Stimulated activated CD4-positive, alpha-beta T cell treated with anti-CD3 and anti-CD28 coated beads, TNF-alpha, amount 100 ng/mL, for 24 hours (primary cell): ENCODE measurements at places on chromosomes 13 and 19.

GRCh38 chr19:2755448-2755705 lies 15.6 kb upstream of the SLC39A3 start:
- no peak for DNase-seq

DNA sequence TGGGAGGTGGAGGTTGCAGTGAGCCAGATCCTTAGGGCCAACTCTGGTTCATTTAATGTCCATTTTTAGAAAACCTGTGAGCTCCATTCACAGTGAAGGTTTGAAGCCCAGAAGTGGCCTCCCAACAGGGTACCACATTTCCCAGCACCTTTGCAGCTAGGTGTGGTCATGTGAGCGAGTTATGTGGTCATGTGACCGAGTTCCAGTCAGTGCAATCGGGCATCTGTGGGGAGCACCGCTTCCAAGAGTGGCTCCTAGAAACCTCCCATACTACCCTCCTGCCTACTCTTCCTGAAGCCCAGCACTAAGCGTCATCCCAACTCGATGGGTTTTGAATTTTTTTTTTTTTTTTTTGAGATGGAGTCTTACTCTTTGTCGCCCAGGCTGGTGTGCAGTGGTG lies 663 bp upstream of the PLA2G4C start:
- no peak for DNase-seq

DNA sequence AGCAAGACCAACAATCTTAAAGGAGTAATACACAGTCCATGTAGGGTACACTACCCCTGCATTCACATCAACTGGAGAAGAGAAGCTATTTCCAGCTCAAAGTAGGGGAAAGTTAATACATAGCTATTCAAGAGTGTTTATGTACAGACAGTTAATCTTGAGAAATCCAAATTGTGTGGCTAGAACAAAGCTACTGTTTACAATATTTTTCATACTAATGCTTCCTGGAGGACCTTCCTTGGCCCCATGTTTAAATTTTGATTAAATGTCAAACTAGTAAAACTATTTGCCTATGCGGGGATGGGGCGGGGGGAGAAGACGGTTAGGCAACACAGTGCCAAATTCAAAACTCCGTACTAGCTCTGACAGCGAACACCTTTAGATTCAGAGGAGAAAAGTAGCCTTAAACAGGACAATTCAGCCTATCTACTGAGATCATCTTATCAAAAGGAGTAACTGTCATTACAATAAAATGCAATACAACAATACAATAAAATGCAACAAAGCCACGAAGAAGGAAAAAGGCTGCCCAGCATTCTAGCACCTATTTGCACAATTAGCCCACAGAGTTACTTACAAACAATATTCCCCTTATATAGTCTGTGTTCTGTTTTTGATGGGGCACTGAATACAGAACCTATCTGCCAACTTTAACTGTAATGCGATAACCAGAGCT lies 29.1 kb downstream of the BRD4 start:
- DNase-seq = no peak

GRCh38 chr13:105541565-105541964 lies 993.9 kb downstream of the EFNB2 start:
- no peak for DNase-seq

- no peak for DNase-seq
Measured at GRCh38 chr13:35927567-35928021, 203.6 kb downstream of the DCLK1 start.

GRCh38 chr19:54186934-54187381 lies 2.4 kb downstream of the MBOAT7 start:
- no peak for DNase-seq

- DNase-seq = no peak
Measured at GRCh38 chr13:72405441-72405840, 322.0 kb downstream of the MZT1 start.

GRCh38 chr19:13210339-13210775 lies 60.1 kb downstream of the IER2 start:
- DNase-seq = no peak

GRCh38 chr13:95411428-95412040 lies 110.3 kb upstream of the ABCC4 start:
- no peak for DNase-seq

DNA sequence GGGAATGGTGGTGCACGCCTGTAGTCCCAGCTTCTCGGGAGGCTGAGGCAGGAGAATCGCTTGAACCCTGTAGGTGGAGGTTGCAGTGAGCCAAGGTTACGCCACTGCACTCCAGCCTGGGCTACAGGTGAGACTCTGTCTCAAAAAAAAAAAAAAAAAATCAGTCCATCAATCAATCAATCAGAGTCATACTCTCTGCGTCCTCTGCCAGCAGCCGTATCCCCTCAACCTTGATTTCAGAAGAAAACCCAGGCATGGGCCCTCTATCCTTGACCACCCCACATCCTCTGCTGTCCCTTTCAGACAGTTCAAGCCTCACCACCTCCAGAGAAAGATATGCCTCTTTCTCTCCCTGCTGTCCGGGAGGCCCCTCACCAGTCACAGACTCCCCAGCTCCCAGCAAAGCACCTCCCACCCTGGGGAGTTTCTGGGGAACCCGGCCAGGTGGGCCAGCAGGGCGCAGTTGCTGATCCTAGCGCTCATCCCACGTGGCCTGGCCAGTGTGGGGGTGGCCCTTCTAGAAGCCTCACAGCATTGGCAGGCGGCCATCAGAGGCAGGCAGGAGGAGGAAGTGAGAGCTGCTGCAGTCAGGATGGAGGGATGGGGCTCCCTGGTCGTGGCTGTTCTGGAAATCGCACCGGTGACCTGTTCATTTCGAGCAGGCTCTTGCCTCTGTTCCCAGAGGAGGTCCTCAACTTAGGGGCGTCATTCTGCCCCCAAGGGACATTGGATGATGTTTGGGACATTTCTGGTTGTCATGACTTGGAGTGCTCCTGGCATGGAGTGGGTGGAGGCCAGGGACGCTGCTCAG lies 10.2 kb upstream of the JSRP1 start:
- DNase-seq = peak; percentile 37
